Mesangial cell (primary cell): ENCODE measurements at places on chromosomes 13 and 19. TPM values are rescaled to one million over a fixed set of nuclear protein-coding genes. Genes with fewer than 3 reads are reported as not detected.

The KLK15 gene
- not detected in 2 replicates for total RNA-seq

The GNG7 gene
- total RNA-seq, result under 0.01 and 1.1 TPM in 2 replicates

The FCGBP gene
- total RNA-seq, result 2.0 TPM in 1 of 2 replicates, not detected in the other

The KANK2 gene
- 132 and 258 TPM in 2 replicates for total RNA-seq

The CYP4F3 gene
- not detected in 2 replicates for total RNA-seq

The KIRREL2 gene
- total RNA-seq, result under 0.01 and 0.16 TPM in 2 replicates

The KLHL1 gene
- not detected in 2 replicates for total RNA-seq

The ZNF296 gene
- 1.5 and 1.9 TPM in 2 replicates for total RNA-seq

The ZNF253 gene
- total RNA-seq, result 3.2 and 3.9 TPM in 2 replicates

The S1PR5 gene
- total RNA-seq, result 0.65 and 0.76 TPM in 2 replicates

The ZNF729 gene
- not detected in 2 replicates for total RNA-seq

The SRRM5 gene
- 0.16 and 0.25 TPM in 2 replicates for total RNA-seq

The LGI4 gene
- 0.49 TPM in 1 of 2 replicates, not detected in the other for total RNA-seq

The PEAK3 gene
- total RNA-seq, result not detected in 2 replicates

The ERICH6B gene
- not detected in 2 replicates for total RNA-seq

The OR1I1 gene
- total RNA-seq, result not detected in 2 replicates

The EFNA2 gene
- total RNA-seq, result 0.65 and 2.3 TPM in 2 replicates

The NAPSA gene
- total RNA-seq, result 0.65 and 0.76 TPM in 2 replicates

The VSTM2B gene
- not detected in 2 replicates for total RNA-seq

The GPC6 gene
- total RNA-seq, result 28.0 and 85.8 TPM in 2 replicates

The ZNF90 gene
- total RNA-seq, result 1.0 and 2.8 TPM in 2 replicates

The CAMSAP3 gene
- 2.3 and 3.8 TPM in 2 replicates for total RNA-seq

The ZGLP1 gene
- 0.89 and 2.8 TPM in 2 replicates for total RNA-seq

The POU4F1 gene
- not detected in 2 replicates for total RNA-seq

The RNF113B gene
- total RNA-seq, result not detected in 2 replicates

The MAB21L1 gene
- not detected in 2 replicates for total RNA-seq

The SIGLEC12 gene
- not detected in 2 replicates for total RNA-seq

The ZNF470 gene
- 0.65 and 1.5 TPM in 2 replicates for total RNA-seq

The CYP2F1 gene
- total RNA-seq, result not detected in 2 replicates

The SNRNP70 gene
- total RNA-seq, result 155 and 218 TPM in 2 replicates

The RANBP3 gene
- 46.4 and 68.4 TPM in 2 replicates for total RNA-seq

The OR10H1 gene
- total RNA-seq, result not detected in 2 replicates

The SMIM7 gene
- 47.9 and 62.2 TPM in 2 replicates for total RNA-seq

The EXOC3L2 gene
- 0.13 TPM in 1 of 2 replicates, not detected in the other for total RNA-seq

The ZNF793 gene
- total RNA-seq, result 1.1 and 3.3 TPM in 2 replicates

The TMEM59L gene
- total RNA-seq, result 0.16 and 1.3 TPM in 2 replicates

The DHDH gene
- 0.33 TPM in 1 of 2 replicates, not detected in the other for total RNA-seq

The ETV2 gene
- 0.49 and 2.3 TPM in 2 replicates for total RNA-seq

The CIC gene
- total RNA-seq, result 48.9 and 108 TPM in 2 replicates

The POMP gene
- 46.6 and 74.6 TPM in 2 replicates for total RNA-seq

The IFNL2 gene
- not detected in 2 replicates for total RNA-seq

The GAPDHS gene
- total RNA-seq, result not detected in 2 replicates

The PABPC3 gene
- 0.33 and 0.51 TPM in 2 replicates for total RNA-seq

The TINCR gene
- not detected in 2 replicates for total RNA-seq

The ZNF28 gene
- 7.0 and 16.4 TPM in 2 replicates for total RNA-seq

The ZNF626 gene
- 4.6 and 5.5 TPM in 2 replicates for total RNA-seq

The LILRB4 gene
- not detected in 2 replicates for total RNA-seq

The SPTBN4 gene
- 0.38 and 0.49 TPM in 2 replicates for total RNA-seq

The VAV1 gene
- 0.13 TPM in 1 of 2 replicates, not detected in the other for total RNA-seq

The APOE gene
- 12.2 and 158 TPM in 2 replicates for total RNA-seq

The MUC16 gene
- under 0.01 TPM in 1 of 2 replicates, not detected in the other for total RNA-seq

The ZNF790 gene
- total RNA-seq, result 0.81 and 2.3 TPM in 2 replicates

The CEACAM6 gene
- total RNA-seq, result not detected in 2 replicates

The LENG9 gene
- 1.8 and 8.7 TPM in 2 replicates for total RNA-seq

The GNA15 gene
- not detected in 2 replicates for total RNA-seq
